Activated T-helper 1 cell treated with anti-CD3 and anti-CD28 coated beads, Interleukin-2, amount 50 U/mL, for 16 hours (primary cell): ENCODE measurements at places on chromosomes 7 and 10.

GRCh38 chr7:113159746-113160339 lies 41.5 kb upstream of the SMIM30 start:
- DNase-seq, result no peak

DNA sequence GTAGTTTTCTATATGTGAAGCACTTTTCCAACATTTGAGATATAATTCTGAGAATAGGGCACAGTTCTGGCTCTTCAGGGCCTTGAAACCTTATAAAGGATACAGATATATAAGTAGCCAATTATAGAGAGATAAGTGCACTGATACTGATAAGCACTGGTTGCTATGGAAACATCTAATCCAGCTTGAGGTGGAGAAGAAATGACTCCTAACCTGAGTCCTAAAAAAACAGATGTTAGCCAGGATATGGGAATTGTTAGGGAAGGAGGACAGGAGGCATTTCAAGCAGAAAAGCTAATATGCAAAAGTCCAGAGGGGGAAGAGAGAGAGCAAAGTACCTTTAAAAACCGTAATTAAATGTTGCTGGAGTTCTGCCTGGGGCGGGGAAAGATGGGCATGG lies 30.8 kb downstream of the STRIP2 start:
- no peak for DNase-seq

DNA sequence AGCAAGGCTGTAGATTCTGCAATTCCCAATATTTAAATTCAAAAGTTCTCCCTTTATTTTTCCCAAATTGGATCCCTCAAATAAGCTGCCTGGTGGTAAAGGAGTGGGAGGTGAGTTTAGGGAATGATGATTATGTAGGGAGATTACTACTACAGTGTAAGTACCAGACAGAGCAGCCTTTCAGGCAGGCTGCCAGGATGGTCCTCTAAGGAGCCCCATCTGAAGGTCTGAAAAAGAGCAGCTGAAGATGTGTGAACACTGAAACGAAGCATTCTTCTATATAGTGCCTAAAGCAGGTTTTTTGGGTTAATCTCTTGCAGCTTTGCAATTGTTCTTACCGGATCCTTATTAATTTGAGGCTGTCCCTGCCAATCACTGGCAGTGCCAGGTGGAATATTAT lies 84.7 kb downstream of the CREB5 start:
- no peak for DNase-seq

DNA sequence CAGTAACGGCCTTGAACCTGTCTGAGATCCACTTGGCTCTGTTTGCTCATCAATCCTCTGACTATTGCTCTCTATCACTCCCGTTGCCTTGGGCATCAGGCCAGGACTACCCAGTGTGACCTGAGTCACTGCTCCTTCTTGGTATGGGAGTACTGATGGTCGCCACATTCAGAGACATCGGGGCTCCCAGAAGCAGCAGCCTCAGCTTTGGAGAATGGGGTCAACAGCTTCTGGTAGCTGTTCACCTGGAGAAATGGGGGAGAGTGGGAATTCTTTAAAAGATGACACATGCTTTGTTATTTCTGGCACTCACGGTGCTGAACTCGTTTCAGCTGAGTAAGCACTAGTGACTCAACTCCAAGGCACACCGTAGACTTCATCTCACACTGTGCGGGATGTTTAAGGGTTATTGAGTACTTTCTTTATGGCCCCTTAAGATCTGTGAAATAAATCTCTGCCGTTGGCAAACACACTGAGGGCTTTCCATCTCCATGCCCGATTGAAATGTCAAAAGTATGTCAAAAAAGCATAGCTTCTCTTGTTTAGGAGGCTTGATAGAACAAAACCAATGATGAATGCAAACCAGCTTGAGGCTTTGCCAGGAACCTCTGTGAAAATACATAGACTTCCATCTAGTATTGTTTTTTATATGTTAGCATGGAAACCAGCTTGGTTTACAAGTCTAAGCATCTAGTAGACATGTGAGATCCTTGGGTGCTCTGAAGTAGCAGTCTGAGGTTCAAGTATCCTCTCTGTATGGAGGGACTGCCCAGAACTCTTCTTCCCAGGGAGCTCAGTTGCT lies 333.1 kb downstream of the CXCL12 start:
- DNase-seq, result no peak

DNA sequence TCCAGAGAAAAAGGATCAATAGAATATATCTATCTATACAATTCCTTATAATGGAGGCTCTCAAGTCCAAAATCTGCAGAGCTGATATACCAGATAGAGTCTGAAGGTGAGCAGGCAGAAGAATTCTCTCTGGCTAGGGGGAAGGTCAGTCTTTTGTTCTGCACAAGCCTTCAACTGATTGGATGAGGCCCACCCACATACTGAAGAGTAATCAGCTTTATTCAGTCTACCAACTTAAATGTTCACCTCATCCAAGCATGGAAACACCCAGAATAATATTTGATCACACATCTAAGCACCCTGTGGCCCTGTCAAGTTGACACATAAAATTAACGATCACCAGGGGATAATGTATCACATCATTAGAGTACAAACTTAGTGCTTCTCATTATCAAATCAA lies 193.8 kb upstream of the YAE1 start:
- no peak for DNase-seq

GRCh38 chr10:86311906-86312305 lies 54.7 kb downstream of the GRID1 start:
- no peak for DNase-seq

- no peak for DNase-seq
These were observed 34.2 kb downstream of the MTURN start for GRCh38 chr7:30168835-30169573.

DNA sequence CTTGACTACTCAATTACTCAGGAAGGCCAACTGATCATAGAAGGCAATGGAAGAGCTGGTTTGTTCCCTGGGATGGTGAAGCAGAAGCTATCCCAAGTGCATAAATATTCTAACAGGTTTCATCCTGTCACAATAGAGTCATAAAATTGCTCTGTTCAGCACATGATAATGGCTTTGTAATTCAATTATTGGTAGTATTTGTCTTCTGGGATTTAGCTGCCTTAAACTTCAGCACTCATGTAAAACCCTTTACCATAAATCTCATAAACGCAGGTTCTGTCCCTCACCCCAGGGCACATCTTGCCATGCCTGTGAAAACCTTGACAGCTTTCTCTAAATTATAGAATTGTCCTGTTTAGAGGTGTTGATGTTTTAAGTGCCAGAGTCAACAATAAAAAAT lies 417.6 kb downstream of the SORCS1 start:
- no peak for DNase-seq

GRCh38 chr10:33334805-33335550 lies 511 bp upstream of the NRP1 start:
- DNase-seq, result no peak

- no peak for DNase-seq
These were observed 97.9 kb upstream of the IL6 start for GRCh38 chr7:22629056-22629455.
